ENCODE measurements at places on chromosomes 16 and 17.
A peak's percentile ranks its signal among the peaks of the same experiment; 100 is the strongest.

DNA sequence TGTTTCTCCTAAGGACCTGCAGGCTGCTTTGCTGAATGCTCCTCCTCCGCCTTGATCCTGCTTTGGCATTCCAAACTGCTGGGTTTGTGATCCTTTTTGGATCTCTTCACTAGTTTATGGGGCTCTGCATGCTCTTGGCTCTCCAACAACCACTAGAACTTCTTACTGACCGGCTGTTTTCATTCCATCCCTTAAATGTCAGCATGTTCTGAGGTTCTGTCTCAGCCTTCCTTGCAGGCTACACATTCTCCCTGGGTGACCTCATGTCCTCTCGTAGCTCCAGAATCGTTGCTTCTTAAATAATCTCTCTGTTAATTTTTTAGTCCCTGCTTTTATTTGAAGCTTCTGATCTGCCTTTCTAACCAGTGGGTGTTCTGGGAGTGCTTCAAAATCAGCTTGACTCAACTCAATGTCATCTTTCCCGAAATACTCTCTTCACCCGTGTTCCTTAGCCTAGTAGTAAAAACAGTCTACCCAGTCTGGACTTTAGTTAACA is 119.0 kb upstream of the HS3ST2 start:
- no peak for DNase-seq

- no peak for DNase-seq
Observed at GRCh38 chr17:63824362-63824761, 2.9 kb upstream of the PSMC5 start.

DNA sequence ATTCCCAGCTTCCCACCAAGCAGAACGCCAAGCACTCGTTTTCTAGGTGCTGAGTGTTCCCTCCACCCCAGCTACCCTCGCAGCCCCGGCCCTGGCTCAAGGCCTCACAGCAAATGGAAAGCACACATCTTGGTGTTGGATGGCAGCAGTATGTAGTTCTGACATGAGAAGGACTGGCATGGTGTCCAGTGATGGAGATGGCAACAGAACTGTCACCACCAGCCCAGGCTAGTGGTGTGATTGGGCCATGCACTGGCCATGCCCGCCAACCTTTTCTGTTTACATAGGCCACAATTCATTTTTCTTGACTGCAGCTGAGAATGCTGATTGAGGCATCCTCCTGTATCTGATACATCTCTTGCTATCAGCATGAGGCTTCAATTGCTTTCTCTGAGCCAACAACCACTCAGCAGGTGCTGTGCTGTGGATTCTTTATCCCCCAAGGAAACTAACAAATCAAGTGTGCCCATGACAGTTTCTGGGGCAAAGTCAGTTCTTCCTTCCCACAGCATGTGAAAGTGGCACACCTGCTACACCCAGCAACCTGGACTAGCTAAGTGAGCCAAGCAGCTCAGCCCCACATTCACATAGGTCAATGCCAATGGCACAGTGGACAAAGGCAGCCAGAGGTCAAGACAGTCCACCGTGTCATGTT is 3.8 kb downstream of the SLC12A4 start:
- DNase-seq, result no peak

DNA sequence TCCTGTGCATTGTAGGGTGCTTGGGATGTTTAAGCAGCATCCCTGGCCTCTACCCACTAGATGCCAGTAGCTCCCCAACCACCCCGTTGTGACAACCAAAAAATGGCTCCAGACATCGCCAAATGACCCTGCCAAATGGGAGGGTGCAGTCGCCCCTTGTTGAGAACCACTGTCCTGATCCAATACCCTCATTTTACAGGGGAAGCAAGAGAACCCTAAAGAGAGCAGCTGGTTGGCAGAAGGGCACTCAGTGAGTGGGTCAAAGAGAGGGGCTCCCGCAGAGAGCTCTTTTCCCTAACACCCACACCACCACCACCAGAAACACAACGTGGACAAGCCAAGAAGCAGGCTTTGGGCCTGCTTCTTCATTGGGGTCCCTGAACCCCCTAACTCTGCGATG is 18.4 kb downstream of the TEKT5 start:
- no peak for DNase-seq

DNA sequence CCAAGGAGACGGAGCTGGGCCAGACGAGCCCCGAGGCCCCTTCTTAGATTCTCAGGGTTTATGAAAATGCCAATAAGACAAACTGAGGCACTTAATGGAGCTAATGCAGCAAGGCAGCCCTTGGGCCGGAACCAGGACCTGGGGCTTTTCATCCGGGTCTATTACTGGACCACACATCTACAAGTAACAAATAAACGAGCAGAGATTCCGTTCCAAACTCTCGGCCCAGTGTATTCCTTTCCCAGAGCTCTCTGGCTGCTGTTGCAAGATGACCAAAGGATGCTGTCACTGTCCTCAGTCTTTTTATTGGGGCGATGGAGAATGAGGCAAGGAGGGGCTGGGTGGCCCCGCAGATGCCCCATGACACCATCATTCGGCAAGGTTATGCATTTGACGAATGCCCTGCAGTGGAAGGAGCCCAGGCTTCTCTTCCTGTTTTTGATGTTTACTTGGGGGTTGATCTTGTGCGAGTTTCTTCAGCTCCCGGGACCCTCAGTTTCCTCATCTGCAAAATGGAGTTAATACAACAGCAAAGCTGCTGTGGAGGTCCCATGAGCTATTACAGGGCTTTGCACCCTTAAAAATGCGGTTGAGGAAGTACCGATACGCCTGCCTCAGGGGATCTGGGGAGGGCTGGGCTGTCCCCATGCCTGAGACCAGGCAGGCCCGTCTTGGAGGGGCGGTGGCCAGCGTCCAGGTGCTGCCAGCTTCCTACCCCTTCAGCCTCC is 1.1 kb upstream of the NTN1 start:
- no peak for DNase-seq

- no peak for DNase-seq
Observed at GRCh38 chr16:57252148-57252721, 7.2 kb downstream of the ARL2BP start.

GRCh38 chr16:89325861-89326471 is 108.5 kb downstream of the ZNF778 start:
- peak; percentile 79 for DNase-seq

GRCh38 chr17:9226794-9227135 is 205.5 kb downstream of the NTN1 start:
- no peak for DNase-seq

GRCh38 chr17:41666708-41667279 is 21.9 kb upstream of the EIF1 start:
- peak; percentile 86 for DNase-seq

GRCh38 chr16:78505036-78505435 is 405.6 kb downstream of the WWOX start:
- DNase-seq, result no peak

GRCh38 chr17:64182325-64183012 is 52.5 kb upstream of the ERN1 start:
- DNase-seq, result no peak

DNA sequence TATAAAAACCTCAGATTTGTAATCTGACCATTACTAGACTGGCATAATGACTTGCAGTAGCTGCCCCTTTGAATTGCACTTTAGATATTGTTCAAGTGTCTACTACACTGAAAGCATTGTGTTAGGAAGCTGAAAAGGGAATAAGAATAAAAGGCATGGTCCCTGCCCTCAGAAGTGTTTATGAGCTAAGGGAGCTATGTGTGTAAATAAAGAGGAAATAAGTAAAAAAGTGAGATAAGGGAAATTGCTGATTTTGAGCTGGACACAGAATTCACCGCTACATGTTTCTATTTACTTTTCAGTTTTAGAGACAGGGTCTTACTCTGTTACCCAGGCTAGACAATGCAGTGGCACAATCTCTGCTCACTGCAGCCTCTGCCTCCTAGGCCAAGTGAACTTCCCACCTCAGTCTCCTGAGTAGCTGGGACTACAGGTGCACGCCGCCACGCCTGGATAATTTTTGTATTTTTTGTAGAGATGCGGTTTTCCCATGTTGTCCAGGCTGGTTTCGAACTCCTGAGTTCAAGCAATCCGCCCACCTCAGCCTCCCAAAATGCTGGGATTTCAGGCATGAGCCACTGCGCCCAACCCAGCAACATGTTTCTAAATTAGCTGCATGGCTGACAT is 57.0 kb downstream of the GRB2 start:
- DNase-seq, result no peak

DNA sequence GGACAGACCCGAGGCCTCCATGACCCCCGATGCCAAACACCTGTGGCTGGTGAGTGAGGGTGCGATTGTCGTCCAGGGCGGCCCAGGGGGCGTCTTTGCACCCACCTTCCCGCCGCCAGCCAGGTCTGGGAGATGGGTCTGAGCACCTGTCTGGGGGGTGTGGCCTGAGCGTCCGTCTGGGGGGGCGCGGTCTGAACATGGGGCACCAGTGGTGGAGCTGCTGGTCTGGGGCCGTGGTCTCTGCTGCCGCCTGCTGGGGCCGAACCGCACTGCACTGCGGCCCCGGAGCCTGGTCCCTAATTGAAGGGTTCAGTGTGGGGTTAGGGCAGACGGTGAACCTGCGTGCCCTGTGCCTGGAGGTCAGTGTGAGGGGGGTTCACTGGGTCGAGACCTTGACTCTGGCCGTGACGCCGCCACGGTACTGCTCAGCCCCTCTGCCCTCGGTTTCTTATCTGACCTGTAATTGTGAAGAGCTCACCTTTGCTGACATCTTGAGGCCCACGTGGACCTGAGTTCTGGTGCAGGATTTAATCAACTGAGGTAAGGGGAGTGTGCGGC is 12.6 kb upstream of the TCF25 start:
- DNase-seq, result peak; percentile 30

GRCh38 chr17:40912486-40913210 is 24.8 kb downstream of the KRT23 start:
- no peak for DNase-seq

DNA sequence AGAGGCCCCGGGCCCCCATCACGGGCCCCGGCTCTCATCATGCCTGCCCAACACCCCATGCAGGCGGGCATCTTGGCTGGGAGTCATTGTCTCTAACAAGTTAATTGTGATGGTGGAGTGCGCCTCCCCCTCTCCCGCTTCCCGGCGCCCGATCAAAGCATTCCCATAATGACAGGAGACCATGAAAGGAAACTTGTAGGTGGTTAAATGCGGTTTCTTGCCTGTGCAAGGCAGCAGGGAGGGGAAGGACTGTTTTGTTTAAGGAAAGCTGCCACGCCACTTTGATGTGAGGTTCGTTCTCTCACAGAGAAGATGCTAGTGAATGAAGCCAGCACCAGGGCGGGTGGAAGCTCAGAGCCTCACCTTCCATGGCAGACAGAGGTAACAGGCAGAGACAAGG is 45.4 kb downstream of the C16orf78 start:
- DNase-seq, result no peak

DNA sequence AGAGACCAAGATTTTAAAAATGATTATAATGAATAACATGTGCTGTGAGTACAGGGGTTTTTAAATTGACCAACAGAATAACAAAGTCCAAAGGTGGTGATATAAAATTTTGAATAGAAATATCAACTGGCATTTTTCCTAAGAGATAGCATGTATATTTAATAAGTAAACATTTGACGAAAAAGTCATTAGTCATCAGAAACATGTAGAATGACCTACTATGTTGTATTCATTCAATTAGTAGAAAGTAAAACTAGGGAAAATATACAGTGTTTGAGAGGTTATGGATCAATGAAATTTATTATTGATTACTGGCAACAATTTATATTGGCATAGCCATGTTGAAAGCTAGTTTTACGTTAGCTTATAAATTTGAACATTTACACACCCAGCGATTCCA is 30.6 kb upstream of the CNTNAP4 start:
- no peak for DNase-seq

DNA sequence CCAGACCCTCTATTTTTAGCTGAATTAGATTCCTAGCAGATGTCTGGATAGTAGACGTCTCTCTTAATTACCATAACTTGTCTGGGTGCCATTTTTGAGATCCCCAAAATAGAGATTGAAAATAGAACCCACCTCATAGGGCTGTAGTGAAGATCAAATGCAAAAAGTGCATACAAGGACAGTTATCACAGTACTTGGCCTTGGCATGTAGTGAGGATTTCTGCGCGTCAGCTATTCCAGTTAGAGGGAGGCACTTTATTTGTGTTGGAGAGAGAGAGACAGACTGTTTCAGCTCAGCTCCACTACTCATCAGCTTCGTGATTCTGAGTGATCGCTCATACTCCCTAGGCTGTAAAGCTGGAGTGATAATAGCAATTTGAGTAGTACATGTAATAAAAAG is 59.6 kb upstream of the CDH13 start:
- no peak for DNase-seq

DNA sequence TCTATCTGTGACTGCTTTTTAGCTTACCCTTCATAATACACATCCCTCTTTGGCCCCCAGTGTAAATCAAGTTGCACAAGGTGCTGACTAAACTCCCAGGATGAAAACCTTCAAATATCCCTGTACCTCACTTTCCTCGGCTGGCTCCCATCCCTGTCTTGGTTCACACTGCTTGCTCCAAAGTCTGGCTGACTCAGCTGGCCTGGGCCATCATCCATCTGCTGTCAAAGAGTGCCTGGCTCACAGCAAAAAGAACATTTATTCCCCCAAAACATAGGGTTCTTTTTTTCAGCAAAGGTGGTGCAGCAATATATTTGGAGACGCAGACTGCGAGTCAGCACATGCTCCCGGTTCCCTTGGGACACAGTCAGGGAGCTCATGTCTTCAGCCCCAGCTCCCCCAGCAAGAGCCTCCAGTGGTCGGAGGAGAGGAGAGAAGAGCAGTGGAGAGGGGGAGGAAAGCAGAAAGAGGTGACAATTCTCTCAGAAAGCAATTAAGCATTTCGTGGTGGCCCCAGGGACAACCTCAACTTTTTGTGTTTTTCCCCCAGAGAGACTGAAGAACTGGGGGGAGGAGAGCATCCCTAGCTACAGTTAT is 26.1 kb downstream of the GPR142 start:
- DNase-seq, result no peak

GRCh38 chr16:50440531-50440930 is 71.7 kb upstream of the BRD7 start:
- no peak for DNase-seq

DNA sequence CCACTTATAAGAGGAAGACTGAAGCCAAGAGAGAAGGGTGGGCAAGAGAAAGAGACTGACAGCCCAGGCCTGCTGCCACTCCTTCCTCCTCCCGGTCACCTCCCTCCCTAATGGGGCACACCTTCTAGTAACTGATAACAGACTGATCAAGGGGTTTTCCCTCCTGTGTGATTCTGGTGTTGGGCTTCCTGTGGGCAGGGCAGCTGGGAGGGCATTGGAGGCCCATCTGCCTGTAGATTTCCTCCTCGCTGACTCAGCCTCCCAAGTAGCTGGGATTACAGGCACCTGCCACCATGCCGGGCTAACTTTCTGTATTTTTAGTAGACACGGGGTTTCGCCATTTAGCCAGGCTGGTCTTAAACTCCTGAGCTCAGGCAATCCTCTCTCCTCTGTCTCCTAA is 16.2 kb downstream of the CA4 start:
- DNase-seq, result no peak

DNA sequence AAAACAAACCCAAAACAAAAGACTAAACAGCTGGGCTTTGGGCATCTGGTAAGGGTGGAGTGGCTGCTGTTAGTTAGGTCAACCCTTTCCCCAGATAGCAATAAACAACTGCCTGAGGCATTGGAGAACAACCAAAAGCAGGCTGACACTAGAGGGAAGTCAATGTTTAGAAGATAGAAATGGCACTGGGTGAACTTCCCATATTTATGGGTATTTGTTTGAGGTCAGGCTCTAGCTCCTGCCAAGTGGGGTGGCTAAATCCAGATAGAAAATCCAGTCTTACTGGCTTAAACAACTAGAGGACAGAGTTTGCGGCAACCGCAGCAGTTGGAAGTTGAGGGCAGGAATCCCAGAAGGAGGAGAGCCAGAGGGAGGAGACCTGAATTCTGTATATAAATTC is 79.4 kb downstream of the SDK2 start:
- no peak for DNase-seq

- DNase-seq, result no peak
Observed at GRCh38 chr17:1460233-1460632, 4.2 kb upstream of the CRK start.

- DNase-seq, result no peak
Observed at GRCh38 chr17:1560101-1560857, 2.3 kb downstream of the PITPNA start.
